Caco-2 (cell line): ENCODE measurements at places on chromosomes 7 and 10.
A peak's percentile ranks its signal among the peaks of the same experiment; 100 is the strongest.

GRCh38 chr10:71887743-71888142 lies 36.7 kb upstream of the PSAP start:
- DNase-seq: no peak

DNA sequence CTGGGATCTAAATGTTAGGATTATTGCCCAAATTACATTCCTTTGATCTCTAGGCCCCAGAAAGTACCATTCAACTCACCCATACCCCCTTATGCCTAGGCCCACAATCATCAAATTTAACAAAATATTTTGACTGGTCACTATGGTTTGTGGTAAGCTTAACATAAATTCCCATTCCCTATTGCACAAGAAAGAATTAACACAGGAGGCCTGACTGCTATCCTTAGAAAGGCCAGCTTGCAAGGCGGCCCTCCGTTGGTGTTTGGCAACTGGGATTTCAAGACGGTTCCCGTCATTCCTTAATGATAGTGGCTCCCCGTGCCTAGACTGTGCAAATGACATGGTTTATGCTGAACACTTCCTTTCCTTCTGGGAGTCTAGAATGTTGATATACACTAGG lies 29.6 kb downstream of the ARHGAP21 start:
- DNase-seq: no peak

DNA sequence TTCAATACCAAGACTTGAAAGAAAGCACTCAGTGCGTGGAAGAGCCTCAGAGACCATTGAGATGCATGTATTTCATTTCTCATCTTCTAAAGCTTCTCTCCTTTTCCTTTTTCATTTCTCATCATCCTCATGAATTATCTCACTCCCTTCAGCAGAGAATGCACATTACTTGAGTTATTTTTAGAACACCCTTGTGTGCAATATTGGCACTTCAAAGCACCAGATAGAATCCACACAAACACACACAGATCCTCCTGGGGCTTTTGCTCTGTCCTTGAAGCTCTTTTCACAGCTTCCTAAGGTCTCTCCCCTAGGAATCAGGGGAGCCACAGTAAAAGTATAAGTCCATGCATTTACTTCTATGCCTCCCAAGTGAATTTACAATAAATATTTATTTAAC lies 18.3 kb downstream of the DGKI start:
- DNase-seq: no peak

GRCh38 chr10:113518415-113518814 lies 34.4 kb upstream of the HABP2 start:
- no peak for DNase-seq

DNA sequence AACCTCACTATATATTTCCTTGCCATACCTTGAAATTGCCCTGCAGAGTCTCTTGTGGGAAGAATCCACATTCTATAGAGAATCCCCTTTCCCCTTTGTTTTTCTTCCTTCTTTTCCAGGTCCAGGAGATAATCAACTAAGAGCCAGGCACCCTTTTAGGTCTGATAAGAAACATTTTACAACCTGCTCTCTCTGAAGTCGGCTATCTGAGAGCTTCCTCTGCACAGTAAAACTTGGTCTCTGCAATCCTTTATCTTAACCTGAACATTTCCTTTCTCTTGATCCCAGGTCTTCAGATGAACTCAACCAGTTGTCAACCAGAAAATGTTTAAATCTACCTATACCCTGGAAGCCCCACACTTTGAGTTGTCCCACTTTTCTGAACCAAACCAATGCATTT lies 19.5 kb upstream of the PTER start:
- DNase-seq: no peak

- DNase-seq: no peak
These were observed 20.1 kb downstream of the CNOT4 start for GRCh38 chr7:135489791-135490190.

GRCh38 chr7:155483868-155484325 lies 26.0 kb downstream of the EN2 start:
- DNase-seq: no peak

DNA sequence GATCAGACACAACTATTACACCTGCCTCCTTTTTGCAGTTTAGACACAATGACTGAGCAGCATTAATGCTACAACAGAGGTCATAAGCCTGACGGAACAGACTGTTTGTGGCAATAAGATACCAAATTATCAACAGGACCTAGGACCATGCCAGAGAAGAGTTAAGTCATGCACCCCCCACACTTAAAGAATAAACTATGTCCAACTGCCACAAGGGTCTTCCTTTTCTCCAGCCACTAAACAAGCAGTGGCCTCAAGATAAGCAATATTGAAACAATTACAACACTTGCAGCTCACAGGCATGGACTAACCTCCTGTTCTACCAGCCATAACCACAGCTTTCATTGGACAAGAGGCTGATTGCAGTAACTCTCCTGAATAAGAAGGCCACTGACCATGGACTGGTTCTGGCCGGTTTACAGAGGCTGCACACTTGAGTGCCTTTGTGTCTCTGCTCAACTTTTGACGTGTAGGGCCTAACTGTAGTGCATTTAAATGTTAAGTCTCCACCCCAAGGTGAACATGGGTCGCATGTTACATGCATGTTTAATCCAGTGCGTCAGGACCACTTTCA lies 104.4 kb downstream of the STRA8 start:
- no peak for DNase-seq

DNA sequence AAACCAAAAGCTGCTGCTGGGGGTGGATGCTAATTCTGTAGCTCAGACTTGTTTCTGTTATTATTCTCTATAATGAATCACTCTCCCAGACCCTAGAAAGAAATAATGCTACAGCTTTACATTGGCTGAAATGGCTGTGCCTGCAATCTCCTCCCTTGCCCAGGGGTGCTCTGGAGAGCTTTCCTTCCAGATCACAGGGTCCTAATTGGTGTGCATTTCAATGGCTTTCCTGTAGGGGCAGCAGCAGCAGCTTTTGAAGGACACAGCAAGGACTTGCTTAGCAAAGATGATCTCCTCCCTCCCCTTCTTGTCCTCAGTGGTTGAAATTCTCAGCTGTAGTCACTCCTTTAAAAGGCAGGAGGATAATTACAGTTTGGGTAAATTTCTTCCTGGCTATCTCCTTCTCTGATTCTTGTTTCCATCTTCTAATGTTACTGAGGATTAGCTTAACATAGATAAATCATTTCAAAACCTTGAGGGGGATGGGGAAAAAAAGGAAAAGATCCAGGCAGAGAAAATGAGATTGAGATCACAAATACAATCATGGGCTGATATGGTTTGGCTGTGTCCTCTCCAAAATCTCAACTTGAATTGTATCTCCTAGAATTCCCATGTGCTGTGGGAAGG lies 120.2 kb upstream of the CTTNBP2 start:
- DNase-seq: peak; percentile 56

DNA sequence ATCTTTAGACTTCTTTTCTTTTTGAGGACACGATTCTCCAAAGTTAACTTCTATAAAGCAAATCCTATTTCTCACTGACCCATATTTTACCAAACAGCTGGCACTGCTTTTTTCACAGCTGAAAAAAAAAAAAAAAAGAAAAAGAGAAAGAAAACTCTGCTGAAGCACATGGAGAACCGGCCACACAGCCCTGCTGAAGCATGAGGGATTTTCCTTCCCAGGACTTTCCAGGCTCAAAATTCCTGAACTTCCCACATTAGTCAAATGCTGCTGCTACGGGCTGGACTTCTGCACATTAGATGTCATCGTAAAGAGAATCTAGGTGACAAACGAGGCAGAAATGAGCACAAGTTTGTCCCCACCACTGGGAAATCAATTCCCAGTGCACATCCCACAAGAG lies 25.2 kb downstream of the HIPK2 start:
- DNase-seq: no peak

DNA sequence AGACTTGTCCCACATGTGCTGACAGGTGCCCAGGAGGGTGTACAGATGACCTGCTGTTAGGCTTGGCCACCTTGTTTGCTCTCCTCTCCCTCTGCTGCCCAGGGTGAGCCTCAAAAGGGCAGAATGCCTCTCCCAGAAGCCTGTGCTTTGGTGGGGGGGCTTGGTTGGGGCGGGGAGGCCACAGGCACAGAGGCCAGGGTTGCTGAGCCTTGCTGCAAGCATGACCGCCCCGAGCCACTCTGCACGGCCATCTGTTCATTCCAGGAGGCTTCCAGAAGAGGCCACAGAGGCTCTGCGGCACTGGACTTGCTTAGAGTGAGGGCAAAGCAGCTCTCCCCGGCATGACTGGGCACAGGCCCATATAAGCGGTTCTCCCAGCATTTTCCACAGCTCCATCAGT lies 190.8 kb downstream of the GLRX3 start:
- DNase-seq: no peak

GRCh38 chr10:102405632-102406031 lies 10.1 kb downstream of the NFKB2 start:
- no peak for DNase-seq
